ENCODE measurements at places on chromosomes 11 and 22.

GRCh38 chr11:9150926-9151325 is 59.5 kb upstream of the SCUBE2 start:
- DNase-seq = no peak

- no peak for DNase-seq
Measured at GRCh38 chr22:36197514-36198146, 4.0 kb downstream of the APOL4 start.

GRCh38 chr11:68354148-68354872 is 41.9 kb downstream of the LRP5 start:
- no peak for DNase-seq

GRCh38 chr11:72778535-72779494 is 15.0 kb downstream of the STARD10 start:
- no peak for DNase-seq

GRCh38 chr11:93646399-93646798 is 15.1 kb upstream of the CEP295 start:
- no peak for DNase-seq

- no peak for DNase-seq
Measured at GRCh38 chr22:40588726-40589125, 47.8 kb downstream of the MRTFA start.
